ENCODE measurements at places on chromosomes 4 and X. TPM values are rescaled to one million over a fixed set of nuclear protein-coding genes. Genes with fewer than 3 reads are reported as not detected.

- no peak for DNase-seq
Measured at GRCh38 chr4:101400096-101400495, 52.8 kb upstream of the PPP3CA start.

- DNase-seq: peak; percentile 83
Measured at GRCh38 chrX:129781134-129781672, 1.5 kb downstream of the SASH3 start.

DNA sequence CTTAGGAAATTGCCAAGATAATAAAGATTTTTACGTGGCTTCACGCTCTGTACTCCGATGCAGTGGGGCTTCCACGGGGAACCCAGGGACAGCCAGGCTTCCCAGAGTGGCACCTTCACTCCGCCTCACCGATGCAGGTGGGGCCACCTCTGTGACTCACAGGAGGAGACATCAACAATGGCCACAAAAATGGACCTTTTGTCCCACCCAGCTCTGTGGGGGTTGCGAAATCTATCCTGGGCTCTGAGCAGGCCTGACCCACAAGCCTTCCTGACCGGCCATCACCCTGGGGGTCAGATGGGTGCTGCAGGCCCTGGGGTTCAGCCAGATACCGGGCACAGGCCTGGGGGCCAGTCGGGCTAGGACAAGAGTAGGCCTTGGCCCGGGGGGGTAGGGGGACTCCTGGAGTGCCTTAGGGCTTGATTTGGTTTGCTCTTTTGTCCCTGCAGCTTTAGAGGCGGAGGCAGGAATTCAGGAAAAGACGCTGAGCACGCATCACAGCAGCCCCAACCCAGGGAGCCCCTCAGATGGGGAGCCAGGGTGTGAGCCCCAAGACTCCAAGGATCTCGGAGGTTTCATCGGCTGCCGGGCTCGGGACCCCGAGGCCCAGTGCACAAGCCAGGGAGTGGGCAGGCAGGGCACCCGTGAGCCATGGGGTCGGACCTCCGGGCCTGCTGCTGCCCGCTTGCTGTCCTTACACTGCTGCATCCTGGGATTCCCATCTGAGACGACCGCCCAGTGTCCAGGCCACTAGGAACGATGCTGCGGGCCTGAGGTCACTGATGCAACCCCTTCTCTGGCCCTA lies 136.5 kb upstream of the NKX1-1 start:
- DNase-seq: no peak

DNA sequence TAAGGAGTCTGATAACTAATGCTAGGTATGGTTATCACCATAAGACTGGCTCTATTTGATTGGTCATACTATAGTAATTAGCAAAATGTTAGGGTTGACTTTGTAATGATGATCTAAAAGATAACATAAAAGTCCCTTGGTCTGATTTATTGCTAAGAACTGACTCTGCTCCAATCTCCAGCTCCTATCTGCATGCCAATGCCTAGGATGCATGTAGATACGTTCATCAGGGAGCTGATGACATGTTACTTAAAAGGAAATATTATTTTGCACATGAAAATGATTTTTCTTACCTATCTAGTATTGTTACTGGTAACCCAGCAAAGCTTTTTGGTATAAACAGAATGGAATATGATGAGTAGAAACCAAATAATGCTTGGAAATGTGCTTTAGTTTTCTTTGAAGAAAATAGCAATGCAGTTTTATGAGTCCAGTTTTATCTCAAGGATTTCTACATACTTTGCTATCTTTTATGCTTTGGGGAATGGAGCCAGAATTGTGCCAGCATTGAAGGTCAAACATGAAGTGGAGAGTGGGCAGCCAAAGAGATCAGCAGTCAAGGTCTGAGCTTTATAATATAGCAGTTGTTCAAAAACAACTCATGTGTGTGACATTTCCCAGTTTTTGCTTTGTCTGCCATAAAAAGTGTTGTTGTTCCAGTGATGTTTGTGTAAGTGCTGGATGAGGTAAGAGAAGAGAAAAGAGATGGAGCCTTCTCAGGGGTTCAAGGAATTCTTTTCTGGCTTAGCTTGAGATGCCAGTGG lies 121.0 kb downstream of the ARHGAP24 start:
- DNase-seq: no peak

DNA sequence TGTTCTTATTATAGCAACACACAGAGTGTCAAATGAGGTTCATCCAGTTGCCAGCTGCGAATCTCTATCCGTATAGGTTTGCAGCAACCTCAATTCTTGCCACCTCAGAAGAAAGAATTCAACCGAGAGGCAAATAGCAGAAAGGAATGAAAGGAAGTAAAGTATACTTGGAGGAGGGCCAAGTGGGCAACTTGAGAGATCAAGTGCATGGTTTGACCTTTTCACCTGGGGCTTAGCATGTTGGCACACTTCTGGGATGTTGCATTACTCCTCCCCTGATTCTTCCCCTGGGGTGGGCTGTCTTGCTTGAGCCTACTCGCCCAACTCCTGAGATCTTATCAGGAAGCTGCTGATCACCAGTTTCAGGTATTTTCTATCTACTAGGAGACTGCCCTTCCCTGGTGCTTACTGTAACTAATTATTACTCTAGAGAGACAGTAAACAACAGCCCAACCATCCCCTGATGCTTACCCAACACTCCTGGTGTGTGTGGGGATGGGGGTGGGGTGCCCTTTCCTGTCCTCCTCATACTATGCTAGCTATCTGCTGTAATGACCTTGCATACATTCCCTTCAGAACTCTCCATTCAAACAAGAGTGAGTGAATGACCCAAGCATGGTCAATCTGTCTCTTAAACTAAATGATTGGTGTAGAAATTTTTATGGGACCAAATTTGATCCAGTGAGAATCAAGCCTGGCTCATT lies 7.3 kb upstream of the TMEM33 start:
- no peak for DNase-seq

- no peak for DNase-seq
Measured at GRCh38 chrX:13270360-13270759, 49.5 kb downstream of the ATXN3L start.

- no peak for DNase-seq
Measured at GRCh38 chrX:39159921-39160507, 358.8 kb downstream of the MID1IP1 start.

GRCh38 chr4:20253735-20254409 lies 2.2 kb downstream of the SLIT2 start:
- no peak for DNase-seq

- DNase-seq: no peak
Measured at GRCh38 chr4:54902271-54902670, 223.1 kb downstream of the KDR start.

DNA sequence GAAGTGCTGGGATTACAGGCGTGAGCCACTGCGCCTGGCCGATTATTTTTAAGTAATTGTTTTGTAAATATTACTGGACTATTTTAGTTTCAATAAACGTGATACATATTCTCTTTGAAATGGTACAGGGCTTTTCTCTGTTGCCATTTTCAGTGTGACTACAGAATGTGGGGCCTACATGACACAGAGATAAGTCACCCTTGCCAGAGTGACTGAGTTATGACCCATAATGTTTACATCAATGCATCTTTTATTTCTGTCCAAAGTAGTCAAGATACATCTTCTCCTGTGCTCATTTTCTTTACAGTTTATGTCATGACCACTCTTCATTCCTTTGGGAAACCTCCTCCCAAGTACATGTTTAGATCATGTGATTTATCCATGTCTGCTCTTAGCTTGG lies 88.3 kb upstream of the GC start:
- DNase-seq: no peak

DNA sequence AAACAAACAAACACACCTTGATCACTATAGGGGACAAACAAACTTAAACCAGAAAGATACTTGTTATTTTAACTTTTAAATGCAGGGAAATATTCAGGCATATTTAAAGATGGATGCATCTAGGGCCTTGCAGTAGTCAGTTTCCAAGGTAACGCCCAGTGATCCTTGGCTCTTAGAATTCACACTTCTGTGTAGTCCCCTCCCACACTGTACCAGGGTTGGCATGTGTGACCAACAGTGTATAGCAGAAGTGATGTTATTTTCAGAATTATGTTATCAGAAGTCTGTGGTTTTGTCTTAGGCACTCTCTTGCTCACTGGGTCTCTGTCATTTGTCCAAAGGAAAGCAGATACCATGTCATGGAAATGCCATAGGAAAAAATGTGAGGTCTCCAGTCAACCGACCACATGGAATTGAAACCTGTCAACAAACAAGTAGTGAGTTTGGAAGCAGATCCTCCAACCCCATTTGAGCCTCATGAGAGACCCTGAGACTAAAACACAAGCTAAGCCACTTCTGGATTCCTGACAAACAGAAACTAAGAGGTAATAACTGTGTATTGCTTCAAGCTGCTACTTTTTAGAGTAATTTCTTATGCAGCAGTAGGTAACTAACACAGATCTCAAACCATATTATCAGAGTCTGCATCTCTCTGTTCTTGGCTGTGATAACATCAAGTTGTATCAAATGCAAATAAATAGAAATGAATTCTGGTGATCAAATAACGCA lies 670.3 kb downstream of the KCTD8 start:
- DNase-seq: no peak

GRCh38 chr4:147288512-147288911 lies 192.4 kb upstream of the EDNRA start:
- no peak for DNase-seq

DNA sequence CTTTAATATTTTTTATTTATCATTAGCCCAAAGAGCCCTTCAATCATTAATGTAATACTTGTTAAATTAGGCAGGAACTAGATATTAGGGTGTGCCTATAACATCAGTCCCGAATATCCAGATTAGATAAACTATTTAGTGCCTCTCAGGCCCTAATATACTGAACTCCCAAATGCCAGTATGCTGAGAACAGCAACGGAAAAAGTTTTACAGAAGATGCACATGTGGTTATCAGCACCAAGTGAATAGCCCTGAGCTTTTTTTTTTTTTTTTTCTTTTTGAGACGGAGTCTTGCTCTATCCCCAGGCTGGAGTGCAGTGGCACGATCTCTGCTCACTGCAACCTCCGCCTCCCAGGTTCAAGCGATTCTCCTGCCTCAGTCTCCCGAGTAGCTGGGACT lies 13.0 kb upstream of the ELF2 start:
- no peak for DNase-seq

GRCh38 chr4:53921856-53922255 lies 142.5 kb downstream of the CHIC2 start:
- no peak for DNase-seq

DNA sequence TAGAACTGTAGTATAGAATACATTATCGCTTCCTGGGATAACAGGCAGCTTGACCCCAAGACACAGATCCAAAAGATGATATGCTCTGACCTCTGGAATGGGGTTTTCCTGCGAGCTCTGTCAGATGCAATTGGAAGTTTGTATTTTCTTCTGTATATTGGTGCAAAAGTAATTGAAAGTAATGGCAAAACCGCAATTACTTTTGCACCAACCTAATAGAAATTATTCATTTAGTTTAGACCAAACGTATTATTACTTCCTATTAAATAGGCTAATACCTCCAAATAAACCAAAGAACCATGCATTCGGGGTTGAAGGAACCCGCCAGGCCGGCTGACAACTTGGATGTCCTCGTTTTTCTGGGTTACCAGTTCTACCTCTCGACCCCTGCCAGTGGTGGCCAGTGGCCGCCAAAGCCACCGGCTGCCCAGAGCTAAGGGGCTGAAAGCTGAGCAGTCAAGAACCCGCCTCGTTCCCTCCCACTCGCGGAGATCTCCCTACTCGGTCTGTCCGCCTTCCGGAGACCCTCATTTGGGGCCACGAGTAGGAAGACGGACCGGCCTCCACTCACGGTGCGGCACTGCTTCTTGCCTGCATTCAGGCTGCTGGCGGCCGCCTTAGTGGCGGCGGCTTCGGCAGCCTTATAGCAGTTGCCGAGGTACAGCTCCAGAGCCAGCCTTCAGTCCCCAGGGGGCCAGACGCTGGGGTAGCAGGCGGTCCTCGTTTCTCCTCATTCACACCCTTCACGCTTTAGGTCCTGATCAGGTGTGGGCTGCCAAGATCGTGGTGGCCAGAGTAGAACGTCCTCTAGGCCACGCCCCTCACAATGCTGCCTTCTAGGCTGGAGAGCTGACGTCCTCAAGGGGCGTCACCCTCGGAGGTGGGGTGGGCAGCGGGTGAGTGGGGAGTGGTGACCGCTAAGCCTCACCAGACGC lies 121.9 kb downstream of the RBMX2 start:
- DNase-seq: no peak

DNA sequence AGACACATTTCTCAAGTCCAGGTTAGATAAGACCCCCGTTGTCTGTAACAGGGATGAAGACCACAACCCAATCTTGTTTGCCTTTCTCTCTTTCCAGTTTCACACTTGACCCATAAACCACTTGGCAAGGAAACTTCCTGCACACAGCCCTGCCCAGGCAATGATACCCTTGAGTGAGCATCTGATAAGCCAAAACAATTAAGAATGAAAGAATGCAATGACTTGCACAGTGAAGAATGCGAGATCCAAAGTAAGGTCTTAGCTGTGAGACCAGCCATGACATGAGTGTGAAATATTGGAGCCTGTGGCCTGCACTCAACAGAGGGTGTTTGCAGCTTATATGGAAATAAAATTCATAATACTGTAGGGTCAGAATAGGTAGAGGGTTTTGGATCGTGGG lies 37.9 kb upstream of the MXRA5 start:
- no peak for DNase-seq

- no peak for DNase-seq
Measured at GRCh38 chr4:185339941-185340340, 55.8 kb downstream of the LRP2BP start.

DNA sequence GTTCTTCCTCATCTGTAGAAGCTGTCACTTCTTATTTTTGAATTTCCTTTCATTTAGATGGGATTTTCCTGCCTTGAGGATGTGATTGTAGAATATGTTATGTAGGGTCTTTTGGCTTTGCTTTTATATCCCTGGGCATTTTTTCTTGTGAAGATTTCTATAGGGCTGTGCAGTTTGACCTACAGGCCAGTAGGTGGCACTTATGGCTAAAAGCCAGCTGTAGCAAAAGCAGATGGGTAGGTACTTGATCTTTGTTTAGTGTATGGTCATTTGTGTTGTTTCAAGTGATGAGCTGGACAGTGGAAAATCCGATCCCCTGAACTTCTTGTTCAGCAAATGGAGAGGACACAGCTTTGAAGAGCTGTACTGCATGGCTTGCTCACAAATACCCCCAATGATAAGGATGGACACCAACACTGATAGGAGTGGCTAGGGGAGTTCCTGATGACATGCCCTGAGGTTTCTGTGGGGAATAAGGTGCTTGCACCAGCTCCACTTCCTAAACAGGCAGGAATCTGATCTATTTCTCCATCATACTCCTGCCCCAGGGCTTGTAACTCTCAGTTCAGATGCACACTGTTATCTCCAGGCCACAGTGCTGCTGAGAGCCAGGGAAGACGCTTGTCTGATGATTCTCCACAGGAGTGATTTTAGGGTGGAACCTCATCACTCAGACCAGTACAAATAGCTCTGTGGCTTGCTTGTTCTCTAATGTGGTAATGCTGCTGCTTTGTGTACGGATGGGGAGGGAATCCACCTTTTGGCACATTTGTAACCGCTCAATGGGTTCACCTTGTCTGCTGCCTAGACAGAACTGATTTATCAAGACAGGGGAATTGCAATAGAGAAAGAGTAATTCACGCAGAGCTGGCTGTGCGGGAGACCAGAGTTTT lies 417.1 kb upstream of the MAGEB16 start:
- DNase-seq: peak; percentile 23

Gene MAGEB1
- not detected for total RNA-seq

Gene PPP3CA
- 1.4 TPM for total RNA-seq

Gene SPACA5B
- total RNA-seq: not detected

Gene GCNA
- 1.0 TPM for total RNA-seq

Gene SCRG1
- not detected for total RNA-seq

Gene GPR173
- 0.10 TPM for total RNA-seq

Gene CT45A3
- total RNA-seq: not detected

Gene PAGE4
- not detected for total RNA-seq

All from GM12878 (cell line).